ENCODE measurements at places on chromosomes 11 and 22. TPM values are rescaled to one million over a fixed set of nuclear protein-coding genes. Genes with fewer than 3 reads are reported as not detected.

The SLC37A2 gene
- total RNA-seq, result 0.56 TPM

The SCGB2A2 gene
- total RNA-seq, result not detected

The C11orf52 gene
- 1.4 TPM for total RNA-seq

The GRAMD1B gene
- 13.8 TPM for total RNA-seq

The IPO7 gene
- 119 TPM for total RNA-seq
